ENCODE measurements at places on chromosomes 4 and X. TPM values are rescaled to one million over a fixed set of nuclear protein-coding genes. Genes with fewer than 3 reads are reported as not detected.

Gene PQBP1
- 60.2 TPM for total RNA-seq

Gene SPOCK3
- total RNA-seq: not detected

- DNase-seq: no peak
These were observed 26.1 kb downstream of the OTOP1 start for GRCh38 chr4:4200624-4201023.

- DNase-seq: no peak
These were observed 40.4 kb downstream of the FOXR2 start for GRCh38 chrX:55663584-55663983.

- peak; percentile 11 for DNase-seq
These were observed 52.9 kb downstream of the CRMP1 start for GRCh38 chr4:5839751-5840674.
